ENCODE measurements at places on chromosomes 3 and 15. TPM values are rescaled to one million over a fixed set of nuclear protein-coding genes. Genes with fewer than 3 reads are reported as not detected.

The SH3GL3 gene
- total RNA-seq, result 0.78 TPM

The CCDC191 gene
- 0.65 TPM for total RNA-seq

The ARF4 gene
- 226 TPM for total RNA-seq

The FEZF2 gene
- not detected for total RNA-seq

The TMCO5A gene
- not detected for total RNA-seq

The SUSD5 gene
- 8.1 TPM for total RNA-seq

The GHRL gene
- total RNA-seq, result not detected

The FSD2 gene
- not detected for total RNA-seq

The ADAMTS17 gene
- not detected for total RNA-seq

The PIF1 gene
- total RNA-seq, result 6.2 TPM

The CLDND1 gene
- total RNA-seq, result 76.0 TPM

Measured in epithelial cell of alveolus of lung (primary cell).